ENCODE measurements at places on chromosomes 7 and 10.

- DNase-seq: no peak
Measured at GRCh38 chr7:90607196-90607595, 11.1 kb downstream of the CDK14 start.

GRCh38 chr7:157990226-157990880, 597.3 kb downstream of the PTPRN2 start:
- DNase-seq: no peak

DNA sequence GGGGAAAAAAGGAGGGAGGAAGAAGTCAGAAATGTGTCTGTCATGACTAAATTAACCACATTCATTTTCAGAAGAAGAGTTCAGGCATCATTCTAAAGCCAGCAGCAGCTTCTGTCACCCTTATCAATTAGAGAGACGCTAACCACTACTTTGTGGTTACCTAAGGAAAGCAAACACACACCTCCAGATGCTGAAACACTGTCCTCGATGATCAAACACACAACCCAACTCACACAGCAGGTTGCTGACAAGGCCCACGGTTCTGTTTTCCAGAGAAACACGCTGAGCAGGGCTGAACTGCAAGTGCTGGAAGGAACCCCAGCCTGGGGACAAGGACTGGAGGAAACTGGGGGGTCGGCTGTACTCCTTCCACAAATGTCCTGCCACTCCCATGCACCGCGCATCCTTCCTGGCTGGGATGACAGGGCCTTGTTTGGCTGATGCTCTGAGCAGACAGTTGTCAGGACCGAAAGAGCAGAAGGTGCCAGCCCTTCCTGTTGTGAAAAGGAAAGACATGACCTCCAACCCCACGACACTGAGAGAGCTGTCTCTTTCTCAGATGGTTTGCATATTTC, 36.6 kb downstream of the PRKCQ start:
- no peak for DNase-seq

- DNase-seq: no peak
Measured at GRCh38 chr10:15735763-15736162, 16.0 kb upstream of the ITGA8 start.

GRCh38 chr10:110336111-110336721, 31.5 kb upstream of the SMNDC1 start:
- no peak for DNase-seq

- DNase-seq: peak; percentile 20
Measured at GRCh38 chr7:44121761-44122420, 1.5 kb downstream of the POLD2 start.

DNA sequence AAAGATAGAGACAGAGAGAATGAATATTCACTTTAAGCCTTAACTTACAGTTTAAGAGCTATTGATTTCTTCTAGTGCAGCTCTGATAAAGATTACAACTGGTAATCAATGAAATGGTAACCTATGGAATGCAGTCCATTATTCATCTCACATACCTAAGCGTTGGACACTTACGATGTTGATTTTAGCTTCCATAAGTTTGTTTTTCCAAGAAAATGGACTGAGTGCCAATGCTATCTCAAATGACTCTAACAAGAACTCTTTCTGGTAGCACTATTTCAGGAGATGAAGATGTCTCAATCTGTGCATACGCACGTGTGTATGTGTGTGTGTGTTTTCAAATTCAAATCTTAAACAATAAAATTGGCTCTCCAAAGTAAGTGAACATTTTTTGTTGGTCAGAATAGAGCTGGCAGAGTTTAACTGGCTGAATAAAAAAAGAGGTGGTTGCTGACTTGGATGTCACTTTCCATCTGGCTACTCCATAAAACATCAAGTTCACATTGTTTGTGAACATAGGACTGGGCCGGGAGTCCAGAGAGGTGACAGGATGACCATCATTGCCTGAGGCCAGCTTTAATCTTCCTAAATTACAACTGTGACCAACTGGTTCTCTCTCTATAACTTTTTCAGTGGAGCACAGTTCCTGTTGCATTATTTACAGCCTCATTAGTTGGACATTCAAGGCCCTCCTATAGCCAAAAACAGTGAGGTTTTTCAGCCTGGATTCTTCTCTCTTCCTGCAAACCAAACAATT, 106.9 kb upstream of the CSTF2T start:
- no peak for DNase-seq

DNA sequence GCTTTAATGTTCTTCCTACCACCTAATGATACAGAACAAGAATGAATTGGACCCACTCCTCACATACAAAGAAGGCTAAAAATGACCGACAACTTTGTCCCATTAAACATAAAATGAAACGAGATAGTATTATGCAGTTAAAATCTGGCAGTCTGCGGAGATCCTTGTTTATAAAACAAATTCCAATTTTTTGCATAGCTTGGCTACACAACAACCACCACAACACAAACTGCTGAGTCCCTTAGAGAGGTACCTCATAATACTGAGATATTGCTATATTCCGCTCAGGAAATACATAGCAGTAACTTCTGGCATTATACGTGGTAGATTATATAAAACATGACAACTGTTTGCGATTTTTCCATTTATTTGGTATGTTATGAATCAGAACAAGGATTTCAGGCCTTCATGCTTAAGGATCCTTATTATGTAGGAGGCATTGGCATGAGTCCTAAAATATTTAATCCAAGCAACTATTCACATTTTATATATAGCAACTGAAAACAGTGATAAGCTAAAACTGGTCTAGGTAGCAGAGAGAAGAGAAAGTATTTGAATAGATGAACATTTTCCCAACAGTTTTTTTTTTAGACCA, 96.0 kb downstream of the ANK3 start:
- DNase-seq: no peak

- peak; percentile 61 for DNase-seq
Measured at GRCh38 chr7:1919539-1920265, 249.6 kb downstream of the ELFN1 start.

- DNase-seq: no peak
Measured at GRCh38 chr7:55470261-55470660, 102.0 kb downstream of the VOPP1 start.

GRCh38 chr10:104807581-104808310, 166.7 kb downstream of the SORCS3 start:
- DNase-seq: no peak

- no peak for DNase-seq
Measured at GRCh38 chr10:127649642-127650041, 87.3 kb upstream of the FOXI2 start.

DNA sequence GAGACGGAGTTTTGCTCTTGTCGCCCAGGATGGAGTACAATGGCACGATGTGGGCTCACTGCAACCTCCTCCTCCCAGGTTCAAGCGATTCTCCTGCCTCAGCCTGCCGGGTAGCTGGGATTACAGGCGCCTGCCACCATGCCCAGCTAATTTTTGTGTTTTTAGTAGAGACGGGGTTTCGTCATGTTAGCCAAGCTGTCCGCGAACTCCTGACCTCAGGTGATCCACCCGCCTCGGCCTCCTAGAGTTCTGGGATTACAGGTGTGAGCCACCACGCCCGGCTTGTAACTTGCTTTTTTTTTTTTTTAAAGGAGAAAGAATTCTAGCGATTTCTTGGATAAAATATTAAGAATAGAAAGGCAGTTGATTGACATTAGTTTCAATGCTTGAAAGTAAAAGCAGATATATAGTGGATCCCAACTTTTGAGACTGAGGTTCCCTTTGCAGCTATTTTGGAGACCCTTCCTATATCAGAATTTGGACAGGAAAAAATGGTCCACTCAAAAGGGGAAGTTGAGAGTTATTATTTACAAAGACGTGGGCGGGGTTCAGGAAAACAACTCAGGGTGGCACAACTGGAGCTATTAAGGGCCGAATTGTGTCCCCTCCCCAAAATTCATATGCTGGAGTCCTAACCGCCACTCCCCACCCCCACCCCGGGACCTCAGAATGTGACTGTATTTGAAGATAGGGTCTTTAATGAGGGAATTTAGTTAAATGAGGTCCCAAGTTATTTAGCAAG, 1.3 kb upstream of the ERCC6 start:
- DNase-seq: no peak

GRCh38 chr7:34165927-34166550, 260.7 kb downstream of the BMPER start:
- no peak for DNase-seq

GRCh38 chr10:78924319-78925003, 144.3 kb upstream of the ZMIZ1 start:
- DNase-seq: no peak

- no peak for DNase-seq
Measured at GRCh38 chr7:82961240-82961639, 201.4 kb downstream of the PCLO start.

DNA sequence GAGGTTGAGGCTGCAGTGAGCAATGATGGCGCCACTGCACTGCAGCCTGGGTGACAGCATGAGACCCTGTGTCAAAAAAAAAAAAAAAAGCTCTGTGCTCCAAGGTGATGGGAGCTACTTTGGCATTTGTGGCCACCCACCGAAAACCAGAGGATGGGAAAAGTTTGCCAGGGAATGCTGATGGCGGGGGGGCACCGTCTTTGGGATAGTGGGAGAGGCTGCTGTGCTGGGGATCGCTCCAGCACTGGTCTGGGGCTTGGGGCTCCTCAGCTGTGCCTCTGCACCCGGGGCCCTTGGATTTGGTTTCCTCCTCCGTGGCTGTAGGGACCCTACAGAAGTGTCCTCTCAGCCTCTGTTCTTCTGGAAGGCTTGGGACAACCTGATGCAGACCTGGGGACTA, 11.7 kb upstream of the RAMP3 start:
- DNase-seq: no peak

DNA sequence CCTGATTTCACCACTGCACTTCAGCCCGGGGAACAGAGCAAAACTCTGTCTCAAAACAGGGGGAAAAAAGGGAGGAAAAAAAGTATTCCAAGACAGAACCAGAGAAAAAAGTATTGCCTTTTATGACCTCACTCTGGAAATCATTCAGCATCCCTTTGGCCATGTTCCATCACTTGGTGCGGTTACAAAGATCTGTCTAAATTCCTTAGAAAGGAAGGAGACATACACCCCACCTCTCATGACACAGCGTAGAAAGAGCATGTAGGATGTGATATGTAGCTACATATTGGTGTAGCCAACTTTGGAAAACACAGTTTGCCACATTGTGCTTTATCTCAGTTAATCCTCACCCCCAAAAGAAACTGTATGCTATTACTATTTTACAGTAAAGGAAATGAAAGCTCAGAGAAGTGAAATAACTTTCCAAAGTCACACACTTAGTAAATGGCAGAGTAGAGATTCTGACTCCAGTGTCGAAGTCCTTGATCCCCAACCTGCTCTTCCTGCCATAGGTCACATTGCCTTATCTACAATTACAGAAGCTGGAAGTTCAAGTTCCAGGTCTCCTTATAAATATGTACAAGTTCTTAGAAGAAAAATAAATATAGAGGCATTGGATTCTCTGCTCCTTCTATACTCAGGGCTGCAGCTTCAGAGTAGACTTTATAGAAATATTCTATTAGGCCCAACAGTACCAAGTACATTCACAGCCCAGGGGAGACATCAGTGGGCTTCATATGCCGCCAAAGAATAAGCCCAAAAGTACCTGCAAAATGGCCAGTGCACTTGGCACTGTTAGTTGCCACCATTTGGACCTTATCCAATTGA, 91.6 kb upstream of the KMT2E start:
- DNase-seq: no peak

DNA sequence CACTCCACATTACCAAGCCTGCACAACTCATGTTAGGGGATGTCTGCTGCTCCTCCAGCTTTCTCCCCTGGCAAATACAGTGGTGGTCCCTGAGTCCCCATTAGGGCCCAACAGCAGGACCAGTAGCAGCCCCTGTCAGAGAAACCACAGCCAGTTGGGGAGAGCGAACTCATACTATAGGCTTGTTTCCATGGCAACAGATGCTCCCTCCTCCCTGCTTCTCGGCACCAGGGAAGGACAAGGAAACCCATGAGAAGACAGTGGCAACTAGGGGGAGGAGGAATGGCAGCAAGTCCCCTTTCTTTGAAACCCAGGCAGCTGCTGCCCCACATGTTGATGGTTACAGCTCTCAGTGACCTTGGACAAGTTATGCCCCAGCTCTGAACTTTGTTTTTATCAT, 326.4 kb downstream of the KCNMA1 start:
- no peak for DNase-seq

DNA sequence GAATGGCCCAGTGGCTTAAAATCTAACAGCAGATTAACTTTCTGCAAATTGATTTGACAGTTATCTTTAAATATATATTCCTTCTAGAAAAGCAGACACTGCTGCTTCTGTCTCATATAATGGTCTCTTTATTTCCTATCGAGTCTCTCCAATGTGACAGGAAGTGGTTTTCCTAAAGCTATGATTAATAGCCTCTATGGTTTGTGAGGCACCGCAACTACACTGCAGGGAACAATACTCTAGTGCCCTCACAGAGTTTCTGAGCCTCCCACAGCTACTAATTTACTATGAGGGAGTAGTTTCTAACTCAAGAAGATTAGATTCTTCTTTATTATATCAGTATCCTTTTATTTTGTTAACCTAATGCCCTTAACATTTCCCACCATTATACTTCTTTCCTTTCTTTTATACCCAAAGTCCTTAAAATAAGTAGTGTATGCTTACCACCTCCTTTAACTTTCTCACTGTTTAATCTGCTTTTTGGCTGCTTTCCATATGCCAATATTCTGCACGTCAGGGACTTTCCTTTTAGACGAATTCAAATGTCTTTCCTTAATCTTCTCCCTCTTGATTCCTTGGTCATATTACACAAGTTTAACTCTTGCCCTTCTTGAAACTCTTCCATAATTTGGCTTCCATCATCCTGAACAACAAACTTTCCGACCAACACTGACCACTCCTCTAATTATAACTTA, 23.8 kb upstream of the AHR start:
- no peak for DNase-seq

DNA sequence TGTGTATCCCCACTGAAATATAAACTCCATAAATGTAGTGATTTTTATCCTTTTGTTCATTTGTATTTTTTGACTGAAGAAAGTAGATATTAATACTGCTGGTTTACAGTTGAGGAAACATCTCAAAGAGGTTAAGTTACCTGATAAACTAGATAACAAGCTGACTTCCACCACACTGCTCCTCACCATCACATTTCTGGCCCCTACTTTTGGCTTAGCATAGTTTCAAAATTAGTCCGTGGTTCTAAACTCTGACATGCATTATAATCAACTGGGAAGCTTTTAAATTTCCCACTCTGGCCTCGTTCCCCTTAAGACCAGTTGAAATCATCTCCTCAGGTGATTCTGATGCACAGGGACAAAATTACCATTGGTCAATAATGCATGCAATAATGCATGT, 43.5 kb downstream of the ANKIB1 start:
- no peak for DNase-seq

DNA sequence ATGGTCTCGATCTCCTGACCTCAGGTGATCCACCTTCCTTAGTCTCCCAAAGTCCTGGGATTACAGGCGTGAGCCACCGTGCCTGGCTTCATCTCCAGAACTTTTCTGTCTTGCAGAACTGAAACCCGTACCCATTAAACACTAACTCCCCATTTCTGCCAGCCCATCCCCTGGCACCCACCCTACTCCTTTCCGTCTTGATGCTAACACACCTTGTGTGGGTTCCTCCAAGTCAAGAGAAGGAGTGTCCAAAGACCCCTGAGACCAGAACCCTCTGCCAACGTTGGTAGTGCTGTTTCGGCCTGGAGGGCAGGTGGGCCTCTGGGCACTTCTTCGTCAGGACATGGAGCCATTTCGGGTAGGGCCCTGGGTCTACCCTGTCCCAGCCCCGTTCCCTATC, 83.6 kb downstream of the MGMT start:
- no peak for DNase-seq

Data from lower lobe of right lung (tissue), 2 donors.